Small intestine (tissue), 16 donors: ENCODE measurements at places on chromosomes 6 and 20. TPM values are rescaled to one million over a fixed set of nuclear protein-coding genes. Genes with fewer than 3 reads are reported as not detected.

Gene ARHGAP40
- polyA plus RNA-seq, result 0.06 TPM

Gene EPB41L1
- polyA plus RNA-seq, result 11.0 TPM

DNA sequence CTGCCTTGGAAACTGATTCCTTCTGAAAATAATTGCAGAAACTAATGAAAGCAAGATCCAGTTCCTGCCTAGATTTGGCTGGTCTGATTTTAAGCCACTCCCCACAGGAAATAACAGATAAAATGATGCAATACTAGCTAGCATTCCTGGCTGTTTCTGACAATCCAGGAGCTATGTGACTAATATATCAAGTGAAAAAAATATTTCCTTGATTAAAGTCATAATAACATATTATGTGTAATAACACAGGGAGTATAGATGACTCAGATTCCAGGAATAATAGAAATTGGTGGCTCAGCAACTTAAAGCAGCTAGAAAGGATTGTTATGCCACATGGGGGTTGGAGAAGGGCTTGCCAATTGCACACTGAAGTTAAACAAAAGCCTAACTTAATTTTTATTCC, 182.7 kb upstream of the SALL4 start:
- H3K36me3 ChIP-seq, result no peaks in the 10 kb centered on the region
- H3K27ac ChIP-seq, result no peak overlapping the region

Gene CLIC5
- 19.5 TPM for polyA plus RNA-seq

DNA sequence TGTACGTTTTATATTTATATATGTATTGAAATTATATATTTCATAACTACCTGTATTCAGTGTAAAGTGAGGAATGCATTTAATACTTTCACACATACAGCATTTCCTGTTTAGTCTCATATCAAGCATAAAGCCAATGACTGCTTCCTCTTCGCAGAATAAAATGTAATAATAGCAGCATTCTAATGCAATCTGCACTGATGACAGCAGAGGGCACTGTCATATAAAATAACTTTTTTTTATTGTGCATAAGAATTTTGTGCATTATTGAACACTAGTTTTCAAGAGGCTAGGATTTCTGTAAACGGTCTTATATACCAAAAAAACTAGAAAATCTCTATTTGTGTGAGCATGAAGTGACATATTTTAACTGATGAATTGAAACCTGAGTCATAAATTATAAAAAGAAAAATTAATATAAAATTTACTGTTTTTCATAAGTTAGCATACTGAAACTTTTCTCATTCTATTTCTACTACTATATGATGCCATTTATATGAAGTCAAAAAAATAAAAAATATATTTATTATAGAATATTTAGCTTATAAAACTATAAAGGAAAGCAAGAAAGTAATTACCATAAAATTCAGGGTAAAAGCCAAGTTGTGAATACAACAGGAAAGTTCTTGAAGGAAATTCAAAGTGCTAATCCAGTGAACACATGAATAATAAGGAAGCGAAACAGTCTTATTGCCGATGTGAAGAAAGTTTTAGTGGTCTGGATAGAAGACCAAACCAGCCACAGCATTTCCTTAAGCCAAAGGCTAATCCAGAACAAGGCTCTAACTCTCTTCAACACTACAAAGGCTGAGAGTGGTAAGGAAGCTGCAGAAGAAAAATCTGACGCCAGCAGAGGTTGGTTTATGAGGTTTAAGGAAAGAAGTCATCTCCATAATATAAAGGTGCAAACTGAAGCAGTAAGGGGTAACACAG, 36.3 kb downstream of the RNF146 start:
- no peaks in the 10 kb centered on the region for H3K27me3 ChIP-seq
- no peaks in the 10 kb centered on the region for H3K4me1 ChIP-seq
- no peak overlapping the region for H3K27ac ChIP-seq
- DNase-seq, result peak; percentile 50
- no peak overlapping the region for H3K4me3 ChIP-seq

Gene SNRPB2
- 48.9 TPM for polyA plus RNA-seq
